M059J (cell line): ENCODE measurements at places on chromosomes 2 and 18. TPM values are rescaled to one million over a fixed set of nuclear protein-coding genes. Genes with fewer than 3 reads are reported as not detected.

Gene ITGA4
- 38.2 and 47.6 TPM in 2 replicates for total RNA-seq

Gene CRYBA2
- total RNA-seq = 0.17 TPM in 1 of 2 replicates, not detected in the other

Gene SESTD1
- total RNA-seq = 4.4 and 7.1 TPM in 2 replicates

Gene TBR1
- total RNA-seq = not detected in 2 replicates

Gene DCC
- total RNA-seq = 0.17 TPM in 1 of 2 replicates, not detected in the other

Gene IL1A
- total RNA-seq = 0.22 and 0.54 TPM in 2 replicates

Gene DOCK10
- total RNA-seq = 25.3 and 34.5 TPM in 2 replicates

DNA sequence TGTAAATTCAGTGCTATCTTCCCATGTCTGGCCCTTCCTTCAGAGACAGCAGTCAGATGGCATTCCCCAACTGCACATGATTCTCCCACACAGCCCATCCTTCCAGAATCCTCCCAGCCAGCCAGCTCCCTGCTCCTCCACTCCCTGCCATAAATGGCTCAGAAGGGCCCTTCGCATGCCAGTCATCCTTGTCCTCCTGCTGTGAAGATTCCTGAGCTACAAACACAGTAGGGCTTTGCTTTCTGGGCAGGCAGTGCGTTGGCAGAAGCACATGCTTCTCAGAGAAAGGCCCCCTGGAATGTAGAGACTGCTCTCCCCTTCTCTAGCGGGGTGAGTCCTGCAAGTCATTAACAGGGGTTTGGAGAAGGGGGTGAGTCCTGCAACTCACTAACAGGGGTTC, 71.9 kb downstream of the TEX51 start:
- no peak for DNase-seq

GRCh38 chr2:207385903-207386302, 143.9 kb upstream of the CREB1 start:
- peak; percentile 46 for DNase-seq

GRCh38 chr2:240322231-240322955, 113.1 kb upstream of the GPC1 start:
- no peak for DNase-seq

DNA sequence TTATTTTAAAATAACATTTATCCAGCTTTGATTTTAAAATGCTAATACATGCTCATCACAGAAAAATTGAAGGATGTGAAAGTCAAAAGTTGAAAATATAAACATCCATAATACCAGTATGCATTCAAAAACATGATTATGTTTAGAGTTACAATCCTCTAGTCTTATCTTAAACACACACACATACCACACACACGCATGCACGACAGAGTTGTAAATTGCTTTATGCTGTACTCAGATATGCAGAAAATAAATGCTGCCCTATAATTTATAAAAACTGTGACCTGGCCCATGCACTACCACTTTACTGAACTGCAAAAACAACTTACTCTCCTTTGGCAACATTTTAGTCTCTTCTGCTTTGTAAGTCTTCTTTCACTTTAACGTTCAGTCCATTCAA, 793.0 kb upstream of the FANCL start:
- DNase-seq = no peak

DNA sequence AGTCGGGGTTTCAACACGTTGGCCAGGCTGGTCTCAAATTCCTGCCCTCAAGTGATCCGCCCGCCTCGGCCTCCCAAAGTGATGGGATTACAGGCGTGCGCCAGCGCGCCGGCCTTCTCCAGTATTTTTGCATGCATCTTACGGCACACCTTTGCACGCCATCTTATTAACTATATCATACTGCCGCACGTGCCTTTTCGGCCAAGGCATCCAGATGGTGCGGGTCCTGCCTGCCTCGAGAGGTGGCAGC, 765 bp upstream of the ING5 start:
- DNase-seq = no peak

DNA sequence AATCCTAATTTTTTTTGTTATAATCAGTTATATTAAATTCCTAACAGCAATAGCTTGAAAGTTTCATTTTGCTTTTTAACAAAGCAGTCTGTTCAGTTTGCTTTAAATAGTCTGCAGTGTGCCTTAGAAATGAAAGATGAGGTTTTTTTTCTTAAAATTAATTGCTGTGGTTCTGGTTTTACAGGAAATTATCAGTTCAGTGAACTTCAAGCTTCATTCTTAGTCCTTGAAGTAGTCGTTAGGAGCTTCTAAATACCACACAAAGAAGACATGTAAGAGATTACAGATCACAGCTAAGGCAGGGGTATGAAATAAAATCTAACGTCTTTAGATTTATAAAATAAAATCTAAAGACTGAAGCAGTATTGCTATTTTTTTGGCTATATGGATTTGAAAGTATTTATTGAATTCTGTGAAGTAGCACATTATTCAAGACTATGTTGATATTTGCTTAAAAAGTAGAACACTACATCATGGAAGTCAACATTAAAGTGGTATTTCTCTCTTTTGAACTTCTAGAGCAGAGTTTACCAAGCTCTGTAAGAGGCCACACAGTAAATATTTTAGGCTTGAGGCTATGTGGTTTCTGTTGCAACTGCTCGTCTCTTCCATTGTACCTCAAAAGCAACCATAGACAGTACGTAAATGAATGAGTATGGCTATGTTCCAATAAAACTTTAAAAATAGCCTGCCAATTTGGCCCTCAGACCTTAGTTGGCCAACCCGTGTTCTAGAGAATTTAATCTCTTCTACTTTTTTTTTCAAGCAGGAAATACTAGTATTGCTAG, 81.5 kb upstream of the STON1 start:
- DNase-seq = peak; percentile 87

DNA sequence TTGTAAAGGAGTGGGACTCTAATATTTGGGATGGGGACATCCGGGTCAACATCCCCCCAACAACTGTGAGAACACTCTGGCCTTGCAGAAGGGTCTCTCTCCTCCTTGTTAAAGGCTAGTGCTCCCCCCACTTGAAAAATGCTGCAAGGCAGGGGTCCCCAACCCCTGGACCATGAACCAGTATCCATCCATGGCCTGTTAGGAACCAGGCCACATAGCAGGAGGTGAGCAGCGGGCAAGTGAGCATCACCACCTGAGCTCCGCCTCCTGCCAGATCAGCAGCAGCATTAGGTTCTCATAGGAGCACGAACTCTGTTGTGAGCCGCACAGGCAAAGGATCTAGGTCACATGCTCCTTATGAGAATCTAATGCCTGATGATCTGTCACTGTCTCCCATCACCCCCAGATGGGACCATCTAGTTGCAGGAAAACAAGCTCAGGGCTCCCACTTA, 243.9 kb upstream of the ID2 start:
- DNase-seq = no peak

DNA sequence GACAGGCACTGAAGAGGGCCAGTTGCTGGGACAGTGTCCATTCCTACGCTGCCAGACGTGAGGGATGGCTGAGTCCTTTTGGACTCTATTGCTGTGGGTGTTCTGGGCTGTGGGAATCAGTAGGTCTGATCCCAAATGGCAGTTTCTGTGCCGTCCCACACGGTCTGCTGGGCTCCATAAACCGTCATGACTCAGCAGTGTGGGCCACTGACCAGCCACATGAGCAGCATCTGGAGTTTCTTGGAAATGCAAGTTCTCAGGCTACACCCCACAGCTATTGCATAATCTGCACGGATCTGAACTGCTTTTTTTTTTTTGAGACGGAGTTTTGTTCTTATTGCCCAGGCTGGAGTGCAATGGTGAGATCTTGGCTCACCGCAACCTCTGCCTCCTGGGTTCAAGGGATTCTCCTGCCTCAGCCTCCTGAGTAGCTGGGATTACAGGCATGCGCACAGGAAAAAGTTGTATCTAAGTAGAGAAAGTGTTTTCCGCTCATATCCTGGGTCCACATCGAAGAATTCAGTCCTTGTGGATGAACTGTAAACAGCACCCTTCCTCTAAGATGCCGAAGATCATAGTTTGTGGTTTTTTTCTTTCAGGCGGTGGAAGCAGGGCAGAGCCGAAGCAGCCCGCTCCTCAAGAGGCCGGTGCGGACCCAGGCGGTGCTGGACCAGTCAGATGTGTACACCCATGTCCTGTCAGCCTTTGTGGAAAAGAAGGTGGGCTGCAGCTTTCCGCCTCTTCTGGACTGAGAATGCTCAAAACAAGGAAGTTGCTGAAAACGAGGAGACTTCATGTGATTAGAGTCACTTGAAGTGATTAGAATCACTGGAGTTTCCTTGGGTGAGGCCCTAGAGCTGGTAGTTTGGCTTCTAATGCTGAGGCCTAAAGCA, 25.5 kb downstream of the RMC1 start:
- DNase-seq = peak; percentile 62

DNA sequence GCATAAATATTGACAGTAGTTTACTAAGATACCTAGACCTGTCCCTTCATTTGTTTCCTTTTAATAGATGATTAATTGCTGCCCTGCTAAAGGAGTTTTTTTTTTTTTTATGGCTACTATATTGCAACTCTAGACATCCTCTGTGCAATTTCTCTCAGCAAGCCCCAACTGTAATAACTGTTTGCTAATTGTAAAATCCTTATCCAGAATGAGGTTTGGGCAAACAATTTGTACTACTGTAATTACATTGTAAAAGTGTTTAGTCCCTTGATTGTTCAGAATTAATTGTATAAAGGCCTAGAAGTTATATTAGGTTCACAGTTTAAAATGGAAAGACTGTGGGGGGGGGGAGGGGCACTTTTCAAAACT, 3.7 kb upstream of the MEIS1 start:
- no peak for DNase-seq

DNA sequence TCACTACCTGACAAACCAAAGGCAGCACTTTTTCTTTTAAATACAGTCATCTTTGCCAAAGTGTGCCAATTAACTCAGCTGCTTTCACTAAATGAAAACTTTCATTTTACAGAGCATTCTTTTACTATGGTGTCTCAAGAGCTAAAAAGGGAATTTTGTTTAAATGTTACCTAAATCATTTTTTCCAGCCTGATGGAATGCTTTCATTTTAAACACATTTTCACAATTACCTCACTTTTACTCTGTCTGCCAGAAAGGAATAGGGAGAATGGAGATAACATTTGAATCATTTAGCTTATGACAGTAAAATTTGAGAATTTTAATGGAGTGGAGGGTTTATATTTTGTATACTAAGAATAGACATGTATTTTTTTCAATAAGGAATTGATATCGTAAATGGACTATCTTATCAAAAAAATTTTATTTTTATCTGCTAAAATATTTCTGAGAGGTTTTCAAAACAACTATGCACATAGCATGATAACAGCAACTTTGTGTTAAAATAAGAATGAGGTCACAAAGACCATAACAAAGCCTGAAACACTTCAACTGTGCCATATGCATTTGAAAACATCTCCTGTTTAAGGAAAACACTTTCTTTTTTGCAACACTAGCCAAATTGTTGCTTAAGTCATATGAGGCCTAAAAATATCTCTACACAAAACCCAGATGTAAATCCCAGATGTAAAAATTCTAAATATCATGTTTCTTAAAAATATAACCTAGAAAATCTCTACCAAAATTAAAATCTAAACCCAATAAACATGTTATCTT, 769.9 kb upstream of the FSHR start:
- no peak for DNase-seq

- DNase-seq = no peak
These were observed 4.4 kb upstream of the KLHL23 start for GRCh38 chr2:169729274-169729605.

- DNase-seq = peak; percentile 80
These were observed at the start of gene FBXO36 for GRCh38 chr2:229922449-229923386. FBXO36 (plus strand) TSS chr2:229922503; CDS start chr2:229922514, 11 bp downstream.

DNA sequence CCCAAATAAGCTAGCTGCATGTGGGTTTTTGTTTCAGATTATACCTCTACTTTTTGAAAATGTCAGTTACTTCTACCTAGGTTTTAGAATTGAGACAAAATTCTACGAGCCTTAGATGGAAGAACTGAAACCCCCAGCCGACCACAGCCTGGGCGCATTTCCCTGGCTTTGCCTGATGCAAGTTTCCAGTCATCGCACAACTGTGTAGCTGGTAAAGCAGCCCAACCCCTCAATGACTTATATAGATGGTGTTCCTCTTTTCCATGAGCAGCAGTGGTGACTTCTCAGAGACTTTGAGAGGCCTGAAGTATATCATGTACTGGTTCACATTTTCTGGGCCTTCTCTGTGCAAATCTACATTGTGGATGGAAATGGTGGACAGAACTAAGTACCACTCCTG, 515.4 kb upstream of the RAB6C start:
- no peak for DNase-seq

DNA sequence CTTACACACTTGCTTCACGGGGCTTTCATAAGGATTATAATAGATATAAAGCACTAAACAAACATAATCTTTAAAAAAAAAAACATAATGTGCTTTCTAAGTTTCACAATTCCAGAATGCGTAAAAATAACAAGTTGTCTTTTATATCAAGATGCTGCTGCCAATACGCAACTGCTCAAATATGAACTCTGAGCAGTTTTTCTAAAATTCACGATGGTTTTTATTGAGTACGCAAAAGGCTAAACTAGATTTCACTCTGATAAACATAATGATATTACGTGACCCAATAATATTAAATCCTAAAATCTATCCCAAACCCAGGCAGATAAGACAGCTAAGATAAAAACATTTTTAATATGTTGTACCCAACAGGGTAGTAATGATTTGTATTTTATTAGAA, 24.6 kb upstream of the MAT2A start:
- DNase-seq = no peak

DNA sequence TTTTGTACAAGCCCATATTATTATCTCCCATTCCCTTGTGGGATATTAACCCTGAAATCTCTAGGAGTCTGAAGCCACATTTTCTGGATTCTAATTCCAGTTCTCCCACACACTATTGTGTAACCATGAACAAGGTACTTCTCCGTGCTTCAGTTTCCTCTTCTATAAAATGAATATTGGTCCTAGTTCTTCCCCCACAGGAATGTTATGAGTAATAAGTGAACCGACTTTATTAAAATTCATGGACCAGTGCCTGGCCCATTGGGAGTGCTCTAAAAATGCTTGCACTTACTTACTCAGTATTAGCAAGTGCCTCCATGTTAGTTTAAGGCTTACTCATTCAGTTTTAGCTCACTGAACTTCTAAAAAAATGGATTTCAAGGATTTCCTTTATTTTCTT, 1.4 kb upstream of the ACMSD start:
- DNase-seq = peak; percentile 89

DNA sequence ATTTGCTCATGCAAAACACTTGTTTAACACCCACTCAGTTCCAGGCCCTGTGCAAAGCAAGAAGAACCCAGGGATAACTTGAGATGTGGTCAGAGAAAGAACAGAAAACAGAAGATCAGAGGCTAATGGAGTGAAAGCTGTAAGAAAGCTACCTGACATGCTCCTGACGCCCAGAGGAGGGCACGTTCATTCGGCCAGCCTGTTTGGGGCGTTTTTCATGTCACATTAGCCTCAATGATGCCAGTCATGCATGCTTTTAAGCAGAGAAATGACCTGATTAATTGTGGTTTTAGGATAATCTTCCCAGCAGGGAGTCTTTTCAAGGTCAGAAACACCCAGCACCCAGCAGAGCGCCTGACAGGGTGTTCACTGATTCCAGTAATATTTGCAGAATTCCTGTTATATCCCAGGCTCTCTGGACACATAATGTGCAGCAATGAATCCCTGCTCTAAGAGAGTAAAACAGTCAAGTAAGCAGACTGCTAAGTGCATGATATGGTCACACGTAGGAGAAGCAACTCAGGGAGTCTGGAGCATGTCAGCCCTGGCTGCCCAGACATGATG, 320.0 kb downstream of the LRATD1 start:
- no peak for DNase-seq
